H1 (cell line): ENCODE measurements at places on chromosomes 13 and 19. TPM values are rescaled to one million over a fixed set of nuclear protein-coding genes. Genes with fewer than 3 reads are reported as not detected.

The RNF113B gene
- not detected in 2 replicates for polyA plus RNA-seq

The ACP7 gene
- polyA plus RNA-seq: 0.27 and 0.58 TPM in 2 replicates

The CIRBP gene
- polyA plus RNA-seq: 199 and 331 TPM in 2 replicates

The CYP2A6 gene
- 0.33 and 0.46 TPM in 2 replicates for polyA plus RNA-seq

The PGLYRP1 gene
- polyA plus RNA-seq: not detected in 2 replicates

The ADPRHL1 gene
- 0.74 and 1.3 TPM in 2 replicates for polyA plus RNA-seq

The AXL gene
- polyA plus RNA-seq: 35.3 and 62.4 TPM in 2 replicates

The PRR36 gene
- 1.6 and 3.4 TPM in 2 replicates for polyA plus RNA-seq

The FFAR1 gene
- not detected in 2 replicates for polyA plus RNA-seq

The FGF21 gene
- polyA plus RNA-seq: 0.80 and 2.2 TPM in 2 replicates

The LMTK3 gene
- 2.7 and 7.3 TPM in 2 replicates for polyA plus RNA-seq

The PTPRS gene
- 96.8 and 146 TPM in 2 replicates for polyA plus RNA-seq

The CFAP97D2 gene
- not detected in 2 replicates for polyA plus RNA-seq

The ELOF1 gene
- polyA plus RNA-seq: 101 and 160 TPM in 2 replicates

The SIGLEC8 gene
- not detected in 2 replicates for polyA plus RNA-seq

The ATP4A gene
- polyA plus RNA-seq: 1.2 and 1.4 TPM in 2 replicates

The PCP2 gene
- 0.49 TPM in 1 of 2 replicates, not detected in the other for polyA plus RNA-seq

The USHBP1 gene
- 5.0 and 5.7 TPM in 2 replicates for polyA plus RNA-seq

The PALM3 gene
- polyA plus RNA-seq: 5.8 and 12.1 TPM in 2 replicates

The SPRYD7 gene
- polyA plus RNA-seq: 1.1 TPM in 2 replicates

The AP1M2 gene
- 161 and 205 TPM in 2 replicates for polyA plus RNA-seq

The HSD11B1L gene
- 20.6 and 29.4 TPM in 2 replicates for polyA plus RNA-seq

The KLK10 gene
- 9.7 and 12.4 TPM in 2 replicates for polyA plus RNA-seq

The CLEC11A gene
- polyA plus RNA-seq: 17.4 and 22.5 TPM in 2 replicates

The MAST1 gene
- 15.6 and 27.5 TPM in 2 replicates for polyA plus RNA-seq

The AMH gene
- 10.5 and 19.3 TPM in 2 replicates for polyA plus RNA-seq
